EH (cell line): ENCODE measurements at places on chromosomes 4 and X.
A peak's percentile ranks its signal among the peaks of the same experiment; 100 is the strongest.

GRCh38 chrX:148610328-148610698 lies 109.9 kb downstream of the AFF2 start:
- no peak for DNase-seq

DNA sequence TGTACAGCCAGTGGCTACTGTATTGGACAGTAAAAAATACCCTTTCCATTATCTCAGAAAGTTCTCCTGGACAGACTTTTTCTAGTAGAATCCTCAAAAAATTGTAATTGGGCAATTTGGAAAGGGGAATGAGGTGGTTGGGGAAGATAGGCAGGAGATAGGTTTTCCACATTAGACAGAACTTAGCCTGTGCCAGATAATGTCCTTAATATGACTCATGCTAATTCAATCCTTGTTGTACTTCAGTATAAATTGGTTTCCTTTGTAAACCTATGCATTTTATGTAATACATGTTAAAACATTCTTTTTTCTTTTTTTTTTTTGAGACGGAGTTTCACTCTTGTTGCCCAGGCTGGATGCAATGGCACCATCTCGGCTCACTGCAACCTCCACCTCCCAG lies 8.9 kb downstream of the EIF4E start:
- DNase-seq = peak; percentile 67

DNA sequence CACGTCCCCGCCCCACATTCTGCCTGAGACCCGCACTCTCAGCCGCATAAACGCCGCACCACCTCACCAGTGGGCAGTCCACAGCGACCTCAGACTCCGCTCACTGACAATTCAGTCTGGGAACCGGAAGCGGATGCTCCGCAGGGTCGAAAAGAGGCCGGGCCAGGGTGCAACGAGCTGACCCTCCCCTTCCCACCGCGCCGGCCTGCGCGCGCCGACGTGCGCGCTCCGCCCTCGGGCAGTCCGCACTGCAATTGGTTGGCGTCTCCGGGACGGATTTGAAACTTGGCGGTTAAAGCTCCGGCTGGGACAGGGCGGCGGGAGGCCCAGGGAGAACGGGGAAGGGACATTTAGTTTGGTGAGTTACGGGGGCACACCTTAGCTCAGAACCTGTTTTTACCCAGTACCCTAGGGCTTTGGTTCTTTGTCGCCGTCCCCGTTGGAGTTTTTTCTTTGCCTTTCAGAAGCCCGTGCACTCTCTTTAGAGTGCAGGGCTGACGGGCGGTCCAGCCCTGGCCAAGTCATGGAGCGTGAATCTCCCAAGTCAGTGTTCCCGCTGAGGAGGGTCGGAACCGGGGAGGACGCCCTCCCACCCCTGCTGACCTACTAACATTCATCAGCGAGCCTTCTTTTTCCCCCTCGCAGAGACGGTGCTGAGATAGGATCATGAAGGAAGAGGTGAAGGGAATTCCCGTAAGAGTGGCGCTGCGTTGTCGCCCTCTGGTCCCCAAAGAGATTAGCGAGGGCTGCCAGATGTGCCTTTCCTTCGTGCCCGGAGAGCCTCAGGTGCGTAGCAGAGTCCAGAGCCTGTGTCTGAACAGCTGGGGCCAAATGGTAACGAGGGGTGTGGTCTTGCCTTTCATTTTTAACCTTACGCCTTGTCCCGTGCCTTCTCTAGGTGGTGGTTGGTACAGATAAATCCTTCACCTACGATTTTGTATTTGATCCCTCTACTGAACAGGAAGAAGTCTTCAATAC lies at the start of the genes KIF4A and PDZD11:
Gene KIF4A, plus strand, starts transcription at position 312 of the 978 bp plus-strand sequence. Its CDS starts 355 bp downstream, at position 667.
Gene PDZD11, minus strand, starts transcription at position 135 of the 978 bp plus-strand sequence. CDS start 586 bp downstream, outside the sequence.
- DNase-seq = peak; percentile 86

DNA sequence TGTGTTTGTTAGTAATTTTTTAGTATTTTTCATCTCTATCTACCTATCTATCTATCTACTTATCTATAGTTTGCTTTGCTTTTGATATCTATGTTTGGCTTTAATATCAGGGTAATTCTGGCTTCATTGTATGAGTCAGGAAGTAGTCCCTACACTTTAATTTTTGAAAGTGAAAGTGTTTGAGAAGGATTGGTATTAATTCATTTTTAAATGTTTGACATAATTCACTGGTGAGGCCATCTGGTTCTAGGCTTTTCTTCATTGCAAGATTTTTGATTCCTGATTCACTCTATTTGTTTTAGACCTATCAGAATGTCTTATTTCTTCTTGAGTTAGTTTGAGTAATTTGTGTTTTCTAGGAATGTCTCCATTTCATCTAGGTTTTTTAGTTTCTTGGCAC lies 20.2 kb upstream of the TCP11X2 start:
- peak; percentile 3 for DNase-seq

DNA sequence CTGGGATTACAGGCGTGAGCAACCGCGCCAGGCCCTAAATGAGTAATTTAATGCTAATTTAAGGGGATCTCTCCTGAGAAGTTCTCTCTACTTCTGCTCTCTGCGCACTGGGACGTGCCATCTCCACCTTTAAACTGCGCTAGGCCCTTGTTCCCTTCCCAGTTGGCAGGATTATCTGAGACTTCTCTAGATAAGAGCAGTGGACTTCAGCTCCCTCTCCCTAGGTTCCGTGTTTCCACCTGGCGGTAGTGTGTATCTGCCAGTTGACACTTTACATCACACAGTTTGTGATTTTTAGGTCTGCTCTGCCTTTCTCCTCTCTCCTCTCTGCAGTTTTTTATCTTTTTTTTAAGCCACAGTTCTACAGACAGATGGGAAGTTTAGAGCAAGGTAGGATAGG lies 40.2 kb downstream of the ARHGAP10 start:
- DNase-seq = no peak

DNA sequence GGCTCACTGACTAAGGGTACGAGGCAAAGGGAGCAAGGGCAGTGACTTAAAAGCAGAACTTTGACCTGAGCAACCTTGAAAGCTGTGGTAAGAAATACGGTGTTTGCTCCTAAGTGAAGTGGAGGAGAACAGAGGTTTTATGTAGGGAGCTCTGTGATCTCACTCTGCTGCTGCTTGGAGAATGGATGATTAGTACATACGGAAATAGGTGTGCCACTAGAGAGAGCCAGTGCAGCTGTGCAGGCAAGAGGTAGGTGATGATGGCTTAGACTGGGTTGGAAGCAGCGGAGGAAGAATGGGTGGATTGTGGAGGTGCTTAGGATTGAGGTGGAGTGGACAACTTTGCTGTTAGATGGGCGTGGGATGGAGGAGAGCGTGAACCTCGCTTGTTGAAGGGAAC lies 85.0 kb downstream of the FAM193A start:
- DNase-seq = no peak

- no peak for DNase-seq
Observed at GRCh38 chrX:20965270-20966044, 408.8 kb upstream of the CNKSR2 start.

- no peak for DNase-seq
Observed at GRCh38 chr4:168527560-168527959, 30.7 kb downstream of the PALLD start.

GRCh38 chr4:96955226-96955625 lies 1115.3 kb downstream of the PDHA2 start:
- no peak for DNase-seq

GRCh38 chrX:18026166-18026565 lies 165.1 kb upstream of the RAI2 start:
- DNase-seq = no peak

GRCh38 chr4:62923783-62924182 lies 1485.5 kb downstream of the TECRL start:
- DNase-seq = no peak

DNA sequence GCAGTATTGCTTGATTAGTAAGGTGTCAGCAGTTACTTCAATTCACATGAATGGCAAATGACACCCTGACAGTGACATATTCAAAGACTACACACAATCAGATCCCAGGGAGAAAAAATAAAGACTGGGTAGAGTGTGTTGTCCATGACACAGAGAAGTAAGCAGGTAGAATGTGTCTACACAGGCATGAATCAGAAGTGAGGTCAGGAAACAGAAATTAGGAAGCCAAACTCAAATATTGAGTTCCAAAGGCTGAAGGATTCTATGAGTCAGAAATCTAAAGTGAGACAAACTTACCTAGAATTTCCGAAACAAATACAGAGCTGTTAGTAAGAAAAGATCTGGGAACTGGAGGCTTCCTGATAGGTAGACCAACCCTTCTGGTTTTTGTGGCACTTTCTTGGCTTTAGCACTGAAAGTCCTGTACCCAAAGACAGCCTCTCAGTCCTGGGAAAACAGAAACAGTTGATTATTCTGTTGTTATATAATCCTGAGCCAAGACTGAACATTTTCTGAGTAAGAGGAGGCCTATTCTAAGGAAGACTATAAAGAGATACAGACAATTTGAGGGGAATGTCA lies 24.3 kb upstream of the GLRA2 start:
- no peak for DNase-seq

DNA sequence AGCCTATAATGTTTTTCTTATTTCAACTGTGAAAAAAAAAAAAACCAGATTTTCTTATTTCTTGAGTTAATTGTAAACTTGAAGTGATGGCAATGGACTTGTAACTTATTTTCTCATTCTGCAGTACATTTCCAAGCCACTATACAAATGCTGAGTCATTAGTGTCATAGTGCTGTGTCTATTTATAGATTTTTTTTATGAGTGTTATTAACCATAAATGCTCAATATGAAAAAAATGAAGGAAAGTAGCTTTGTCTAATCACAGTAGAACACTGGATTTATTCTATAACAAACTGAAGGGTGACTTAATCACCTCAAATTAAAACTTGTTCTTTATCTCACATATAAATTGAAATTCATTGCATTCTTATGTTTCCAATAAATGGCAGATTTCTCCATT lies 718.6 kb downstream of the CCSER1 start:
- DNase-seq = no peak

DNA sequence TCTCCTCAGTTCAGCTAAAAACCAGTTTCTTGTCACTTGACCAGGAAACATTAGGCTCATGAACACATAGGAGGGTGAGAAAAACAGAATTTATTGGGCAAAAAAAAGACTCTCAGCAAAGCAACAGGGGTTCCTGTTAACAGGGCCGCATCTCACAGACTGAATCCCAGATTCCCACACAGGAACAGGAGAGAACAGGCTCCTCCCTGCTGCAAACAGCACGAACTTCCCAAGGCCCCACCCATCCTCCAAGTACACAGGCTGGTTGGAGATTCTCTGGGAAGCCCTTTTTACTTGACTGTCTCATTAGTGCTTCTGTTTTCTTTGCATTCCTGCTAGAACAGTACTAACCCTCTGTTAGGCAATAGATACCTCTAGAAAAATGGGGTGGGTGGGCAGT lies 52.4 kb upstream of the IL21 start:
- peak; percentile 52 for DNase-seq

GRCh38 chr4:1285790-1286553 lies 3.7 kb upstream of the MAEA start:
- peak; percentile 41 for DNase-seq

- no peak for DNase-seq
Observed at GRCh38 chr4:24662056-24662455, 77.7 kb upstream of the DHX15 start.

GRCh38 chrX:38558686-38559085 lies 2.7 kb upstream of the TSPAN7 start:
- no peak for DNase-seq

- peak; percentile 86 for DNase-seq
Observed at GRCh38 chrX:68989865-68990606, 161.2 kb downstream of the EFNB1 start.

DNA sequence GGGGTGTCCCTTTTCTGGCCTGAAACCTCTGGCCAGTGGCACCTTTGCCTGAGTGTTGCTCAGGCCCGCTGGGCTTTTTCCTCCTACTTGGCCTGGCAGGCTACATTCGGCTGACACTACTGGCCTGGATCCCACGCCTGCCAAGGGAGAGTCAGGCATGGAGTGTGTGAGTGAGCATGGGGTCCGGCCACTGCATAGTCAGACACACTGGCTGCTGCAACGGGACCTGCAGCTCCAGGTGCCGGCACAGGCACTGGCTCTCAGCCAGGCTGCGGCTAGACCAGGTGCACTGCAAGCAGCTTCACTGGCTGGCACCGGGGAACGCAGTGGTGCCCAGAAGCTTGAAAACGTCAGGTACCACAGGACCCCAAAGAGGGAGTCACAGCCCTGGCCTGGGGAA lies 434.9 kb downstream of the ARHGAP24 start:
- no peak for DNase-seq

DNA sequence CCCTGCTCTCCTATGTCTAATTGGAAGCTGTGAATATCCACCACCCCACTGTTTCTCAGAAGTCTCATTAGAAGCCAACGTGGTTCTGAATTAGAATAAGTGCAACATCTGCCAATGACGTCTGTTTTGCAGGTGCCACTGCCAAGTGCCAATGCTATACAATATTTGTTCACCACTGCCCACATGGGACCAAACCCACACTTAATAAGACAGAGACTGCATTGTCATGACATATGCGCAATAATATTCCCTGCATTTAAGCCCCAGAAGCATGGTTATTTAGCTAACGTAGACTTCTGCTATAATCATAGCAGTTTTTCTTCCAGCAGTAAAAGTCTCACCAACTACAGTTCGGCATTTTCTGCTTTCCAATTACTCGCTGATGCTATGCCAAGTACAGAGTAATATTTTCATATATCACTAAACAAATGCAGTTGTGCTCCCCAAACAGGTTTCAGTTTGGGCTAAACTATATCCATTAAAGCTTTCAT lies 262.5 kb upstream of the PCDH18 start:
- no peak for DNase-seq

GRCh38 chr4:53113431-53114225 lies 251.5 kb downstream of the RASL11B start:
- DNase-seq = no peak

GRCh38 chr4:10072420-10073017 lies 44.1 kb downstream of the WDR1 start:
- no peak for DNase-seq

- peak; percentile 44 for DNase-seq
Observed at GRCh38 chr4:159395693-159396092, 292.8 kb downstream of the RAPGEF2 start.

DNA sequence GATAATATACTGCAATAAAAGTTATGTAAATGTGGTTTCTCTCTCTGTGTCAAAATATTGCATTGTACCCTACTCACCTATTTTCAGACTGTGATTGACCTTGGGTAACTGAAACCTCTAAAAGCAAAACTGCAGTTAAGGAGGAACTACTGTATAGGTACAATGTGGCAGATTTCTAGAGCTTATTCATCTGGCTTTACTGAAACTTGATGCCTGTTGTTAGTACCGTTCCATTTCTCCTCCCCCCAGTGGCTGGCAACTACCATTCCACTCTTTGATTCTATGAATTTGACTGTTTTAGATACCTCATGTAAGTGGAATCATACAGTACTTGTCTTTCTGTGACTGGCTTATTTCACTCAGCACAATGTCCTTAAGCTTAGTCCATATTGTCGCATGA lies 61.9 kb downstream of the HOPX start:
- DNase-seq = no peak
